ENCODE measurements at places on chromosomes 12 and 14. TPM values are rescaled to one million over a fixed set of nuclear protein-coding genes. Genes with fewer than 3 reads are reported as not detected.

Gene CAPZA3
- total RNA-seq = not detected

Gene ASCL1
- total RNA-seq = not detected

Gene SAMD4A
- 103 TPM for total RNA-seq

Gene NEK9
- 89.1 TPM for total RNA-seq

Gene LRTM2
- not detected for total RNA-seq

Gene TNFAIP2
- total RNA-seq = 60.2 TPM

Gene TROAP
- total RNA-seq = 1.5 TPM

Gene LYZ
- total RNA-seq = 80.0 TPM

DNA sequence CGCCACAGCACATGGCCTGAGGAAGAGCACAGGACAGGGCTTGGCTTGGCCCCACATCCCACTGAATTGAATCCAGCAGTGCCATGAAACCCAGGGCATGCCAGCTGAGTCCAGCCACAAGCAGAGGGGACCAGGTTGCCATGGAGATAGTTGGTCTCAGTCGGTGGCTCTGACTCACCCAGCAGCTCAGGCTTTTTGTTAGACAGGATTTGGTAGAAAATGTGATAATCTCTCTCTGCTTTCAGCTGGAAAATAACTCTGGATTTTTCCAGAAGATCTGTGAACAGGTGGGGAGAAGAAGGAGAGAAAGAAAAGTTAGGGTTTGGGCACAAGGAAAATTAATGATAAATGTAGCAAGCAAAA lies 4.8 kb downstream of the MYH7 start:
- no peak for DNase-seq

DNA sequence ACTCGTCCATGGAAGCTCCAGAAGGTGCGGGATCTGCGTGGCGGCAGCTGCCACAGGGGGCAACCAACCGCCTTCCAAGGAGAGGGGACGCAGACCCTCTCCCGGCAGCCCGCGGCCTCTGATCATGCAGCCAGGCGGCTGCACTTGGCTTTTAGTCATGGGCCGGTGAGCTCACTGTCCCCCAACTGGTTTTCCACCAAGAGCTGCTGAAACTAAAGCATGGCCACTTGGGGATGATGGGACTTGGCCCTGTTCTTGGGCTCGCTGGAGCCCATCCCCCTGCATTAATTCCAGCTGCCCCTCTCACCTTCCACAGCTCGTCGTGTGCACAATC lies 39.1 kb downstream of the CCDC85C start:
- DNase-seq = no peak

DNA sequence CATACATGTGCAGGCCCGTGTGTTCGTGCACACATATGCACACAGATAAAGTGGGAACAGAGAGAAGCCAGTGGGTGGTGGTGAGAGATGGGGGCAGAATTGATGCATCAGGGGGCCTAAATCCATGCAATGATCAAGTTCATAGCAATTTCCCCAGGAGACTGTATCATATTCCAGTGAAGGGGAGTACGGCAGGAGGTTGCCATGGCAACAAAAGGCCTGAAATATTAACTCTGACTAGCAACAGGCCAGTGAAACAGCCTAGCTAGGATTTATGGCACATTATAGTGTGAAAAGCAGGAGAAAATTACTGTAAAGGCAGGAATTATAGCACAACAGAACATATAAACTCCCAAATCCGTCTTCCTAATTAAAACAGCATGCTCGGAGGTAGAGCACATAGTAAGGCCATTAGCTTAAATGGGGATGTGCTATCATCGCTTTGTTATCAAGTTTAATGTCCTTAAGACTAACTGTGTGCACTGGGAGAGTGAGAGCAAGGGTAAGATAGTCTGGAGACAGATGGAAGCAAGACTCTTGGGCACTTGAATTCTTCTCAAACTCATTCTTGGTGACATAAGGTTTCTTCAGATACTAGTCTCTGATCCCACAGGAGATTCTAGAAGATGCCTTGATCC lies 806.3 kb downstream of the DIO2 start:
- DNase-seq = no peak

GRCh38 chr12:46579474-46579873 lies 206.9 kb upstream of the SLC38A2 start:
- no peak for DNase-seq

DNA sequence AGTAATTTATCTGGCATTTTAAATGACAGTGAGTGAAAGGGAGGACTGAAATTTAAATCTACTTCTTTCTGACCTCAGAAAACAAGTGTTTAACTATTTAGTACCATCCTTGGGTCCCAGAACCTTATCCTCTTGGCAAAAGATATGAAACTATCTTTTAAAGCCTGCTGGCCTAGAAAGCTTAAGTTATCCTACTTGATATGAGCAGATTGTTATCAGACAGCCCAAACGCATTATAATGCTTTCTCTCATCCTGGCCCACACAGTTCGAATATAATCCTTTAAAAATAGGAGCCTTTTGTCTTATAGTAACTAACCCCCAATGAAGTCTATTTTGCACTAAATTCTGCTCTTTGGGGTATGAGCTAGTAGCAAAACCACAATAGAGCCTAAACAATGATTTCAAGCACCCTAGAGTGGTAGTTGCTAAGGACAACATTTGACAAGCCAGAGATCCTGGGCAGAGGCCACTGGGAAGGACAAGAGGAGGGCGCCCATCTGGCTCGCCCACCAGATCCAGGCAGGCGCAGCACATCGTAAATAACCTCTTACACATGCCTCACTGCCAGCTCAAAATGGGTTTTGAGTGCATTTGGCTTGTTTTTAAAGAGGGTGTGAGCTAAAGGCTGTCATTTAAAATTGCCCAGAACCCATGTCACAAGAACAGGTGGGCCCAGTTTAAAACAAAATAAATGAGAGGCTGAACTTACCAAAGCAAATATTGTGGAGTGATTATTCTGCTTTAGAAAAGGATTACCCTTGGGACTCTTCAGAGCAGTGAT lies 37.7 kb upstream of the CRY1 start:
- no peak for DNase-seq

DNA sequence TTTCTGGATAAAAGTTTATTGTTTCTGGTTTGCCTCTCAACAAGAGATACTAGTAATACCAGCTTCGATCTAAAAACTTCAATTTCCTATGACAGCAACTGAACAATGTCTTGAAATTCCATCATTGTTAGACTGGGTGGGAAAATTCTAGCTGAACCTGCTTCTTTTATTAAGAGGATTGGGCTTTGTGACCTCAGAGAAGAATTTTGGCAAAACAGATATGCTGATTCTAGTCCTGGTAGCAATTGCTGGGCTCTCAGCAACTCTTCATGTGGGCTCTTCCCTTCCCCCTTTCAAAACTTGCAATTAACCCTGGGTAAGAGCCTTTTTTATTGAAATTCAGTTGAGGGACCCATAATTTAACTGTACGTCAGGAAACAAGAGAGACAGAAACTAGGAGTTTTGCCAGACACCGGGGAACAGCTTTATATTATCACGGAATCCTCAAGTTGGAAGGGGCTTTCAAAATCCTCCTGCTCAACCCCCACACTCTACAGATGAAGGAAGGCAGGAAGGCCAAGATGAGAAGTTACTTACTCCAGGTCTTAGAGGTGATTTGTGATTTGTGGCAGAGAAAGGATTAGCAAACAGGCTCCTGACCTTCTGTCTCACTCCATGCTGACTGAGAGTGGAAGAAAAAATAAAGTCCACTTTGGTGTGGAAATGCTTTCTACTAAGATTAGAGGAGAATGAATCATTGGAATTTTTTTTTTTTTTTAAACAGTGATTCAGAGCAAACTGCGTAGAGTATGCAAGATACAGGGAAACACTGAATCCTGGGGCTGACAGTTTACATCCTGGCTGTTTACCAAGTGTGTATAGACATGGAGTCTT lies 239.0 kb upstream of the ATP2B1 start:
- no peak for DNase-seq

DNA sequence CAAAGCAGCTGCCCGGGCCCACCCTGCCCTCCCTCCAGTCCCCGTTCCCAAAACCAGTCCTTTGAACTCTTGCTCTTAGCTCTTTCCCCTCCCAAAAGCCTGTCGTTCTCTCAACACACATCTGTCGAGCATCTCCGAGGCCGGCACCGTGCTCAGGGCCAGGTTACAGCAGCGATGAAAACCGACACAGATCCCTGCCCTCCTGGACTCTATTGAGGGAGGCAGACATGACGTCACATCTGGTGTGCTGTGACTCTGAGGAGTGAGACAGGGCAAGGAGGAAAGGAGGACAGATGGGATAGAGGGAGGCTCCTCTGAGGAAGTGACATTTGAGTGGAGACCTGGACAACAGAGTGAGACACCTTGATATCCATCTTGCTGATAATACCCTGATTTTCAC lies 34.6 kb upstream of the PWP1 start:
- DNase-seq = no peak

- peak; percentile 21 for DNase-seq
Observed at GRCh38 chr12:66409195-66409871, 107.0 kb downstream of the HELB start.

DNA sequence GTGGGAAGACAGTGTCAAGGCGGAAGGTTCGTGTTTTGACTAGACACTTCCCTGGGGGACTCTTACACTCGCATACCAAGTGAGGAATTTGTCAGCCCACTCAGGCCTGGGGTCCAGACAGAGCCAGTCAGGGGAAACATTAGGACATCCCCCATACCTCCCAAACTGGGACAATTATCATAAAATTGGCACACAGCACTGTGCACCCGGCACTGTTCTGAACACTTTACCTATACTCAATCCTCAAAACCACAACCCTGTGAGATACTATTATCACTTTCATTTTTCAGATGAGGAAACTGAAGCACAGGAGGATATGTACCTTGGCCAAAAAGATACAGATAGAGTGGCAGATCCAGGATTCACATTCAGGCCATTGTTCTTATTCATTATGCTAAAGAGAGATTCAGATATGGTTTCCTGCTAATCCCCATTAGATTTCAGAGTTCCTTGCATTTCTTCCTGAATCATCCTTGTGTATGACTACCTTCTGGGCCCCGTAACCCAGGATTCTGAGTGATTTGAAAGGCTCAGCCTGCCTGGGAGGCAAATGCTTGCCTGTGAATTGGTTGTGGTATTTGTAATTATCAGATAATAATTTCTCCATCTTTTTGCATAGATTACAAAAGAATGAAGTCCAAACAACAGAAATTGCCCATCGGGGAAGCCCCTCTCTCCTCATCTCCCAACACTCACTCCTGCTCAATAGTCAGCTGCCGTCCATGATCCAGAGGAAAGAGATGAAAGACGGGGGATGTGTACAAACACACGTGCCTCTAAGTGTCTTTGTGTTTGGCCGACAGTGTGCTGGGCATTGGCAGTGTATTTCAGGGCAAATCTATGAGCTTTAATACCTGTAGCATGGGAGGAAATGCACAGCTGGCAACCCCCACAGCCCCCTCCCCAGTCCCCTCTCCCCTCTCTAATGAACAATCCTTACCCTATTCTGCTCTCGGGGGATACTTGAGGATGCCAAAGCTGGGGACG lies 4.6 kb downstream of the TAC3 start:
- no peak for DNase-seq

DNA sequence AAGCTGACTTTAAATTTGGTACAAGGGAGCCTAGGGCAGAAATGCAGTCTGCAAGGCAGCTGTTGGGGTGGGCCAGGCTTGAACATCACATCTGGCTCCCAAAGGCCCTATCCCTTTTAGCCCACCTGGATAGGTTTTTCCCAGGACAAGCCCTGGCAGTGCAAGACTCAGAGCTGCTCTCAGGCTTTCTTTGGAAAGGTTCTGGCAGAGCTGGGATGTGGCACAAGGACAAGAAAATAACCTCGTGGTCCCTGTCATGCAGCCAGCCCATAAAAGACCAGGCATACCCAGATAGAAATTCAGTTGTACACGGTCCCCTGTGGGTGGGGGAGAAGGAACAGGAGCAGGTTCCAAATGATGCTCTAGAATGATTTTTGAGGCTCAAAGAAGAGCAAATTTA lies 206.9 kb downstream of the TTC7B start:
- DNase-seq = no peak

DNA sequence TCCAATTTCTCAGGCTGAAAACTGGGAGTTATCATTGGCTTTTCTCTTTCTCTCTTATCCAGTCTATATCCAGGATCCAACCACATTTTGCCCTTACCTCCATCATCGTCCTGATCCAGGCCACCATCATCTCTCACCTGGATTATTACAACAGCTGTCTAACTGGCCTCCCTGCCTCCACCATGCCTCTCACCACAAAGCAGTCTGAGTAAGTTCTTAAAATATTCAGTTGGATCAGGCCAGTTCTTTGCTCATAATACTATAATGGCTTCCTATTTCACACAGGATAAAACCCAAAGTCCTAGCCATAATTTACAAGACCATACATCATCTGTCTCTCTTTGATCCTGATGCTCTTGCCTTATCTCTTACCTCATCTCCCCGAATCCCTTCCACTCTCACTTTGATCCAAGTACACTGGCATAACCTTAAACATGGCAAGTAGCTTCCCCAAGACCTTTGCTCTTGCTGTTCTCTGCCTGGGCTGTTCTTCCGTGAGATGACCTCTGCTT lies 133.4 kb upstream of the RAP1B start:
- no peak for DNase-seq

DNA sequence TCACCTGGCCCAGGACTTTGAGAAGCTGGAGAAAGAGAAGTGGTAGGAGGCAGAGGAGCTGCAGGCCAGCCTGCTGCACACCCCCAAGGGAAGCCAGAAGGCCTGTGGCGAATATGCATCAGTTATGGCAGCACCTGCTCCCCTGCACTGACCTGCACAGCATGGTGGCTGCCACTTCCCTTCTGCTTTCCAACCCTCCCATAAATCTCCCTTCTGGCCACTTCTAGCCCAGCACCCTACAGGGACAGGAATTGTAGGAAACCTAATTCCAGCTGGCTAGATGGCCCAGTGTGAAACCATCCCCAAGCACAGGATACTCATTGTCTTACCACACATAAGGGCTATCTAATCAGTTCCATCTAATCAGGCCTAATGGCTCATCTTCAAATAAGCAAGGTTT lies 136.3 kb downstream of the TBX3 start:
- no peak for DNase-seq

- no peak for DNase-seq
Observed at GRCh38 chr12:94929780-94930179, 73.7 kb downstream of the NDUFA12 start.

GRCh38 chr12:43763769-43764168 lies 5.0 kb downstream of the IRAK4 start:
- DNase-seq = no peak

GRCh38 chr14:75372260-75372659 lies 55.6 kb upstream of the JDP2 start:
- no peak for DNase-seq
